ENCODE measurements at places on chromosomes 3 and 15.

DNA sequence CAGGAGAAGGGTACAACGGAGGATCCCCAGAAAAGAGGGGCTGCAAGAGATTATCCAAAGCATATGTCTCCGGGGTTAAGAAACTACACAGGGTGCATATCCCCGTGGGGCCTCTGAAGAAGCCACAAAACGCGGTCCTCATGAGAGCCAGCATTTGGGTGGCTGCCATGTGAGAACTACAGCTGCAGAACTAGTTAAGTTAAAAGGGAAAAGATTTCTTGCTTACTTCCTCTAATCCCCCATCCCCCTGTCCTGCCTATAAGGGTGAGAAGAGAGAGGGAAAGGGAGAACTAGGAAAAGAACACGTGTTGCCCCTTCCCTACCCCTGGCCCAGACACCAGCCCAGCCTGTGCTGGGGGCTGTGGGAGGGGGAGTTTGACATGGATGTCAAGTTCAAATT is 70.4 kb upstream of the PCSK6 start:
- no peak for DNase-seq

DNA sequence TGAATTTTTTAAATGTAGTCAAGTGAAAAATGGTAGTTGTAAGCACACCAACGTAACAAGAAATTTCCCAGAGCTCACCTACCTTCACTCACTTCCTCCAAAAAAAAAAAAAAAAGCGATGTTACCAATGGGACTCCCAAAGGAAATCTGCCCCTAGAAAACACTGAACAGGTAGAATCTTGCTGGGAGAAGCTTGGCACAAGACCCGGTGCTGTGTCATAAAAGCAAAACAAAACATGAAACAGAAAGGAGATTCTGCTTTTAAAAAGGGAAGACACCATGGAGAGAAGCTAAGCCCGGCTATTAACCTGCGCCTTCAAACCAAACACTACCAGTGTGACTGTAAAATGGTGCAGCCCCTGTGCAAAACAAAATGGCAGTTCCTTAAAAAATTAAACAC is 40.5 kb downstream of the PGPEP1L start:
- no peak for DNase-seq

DNA sequence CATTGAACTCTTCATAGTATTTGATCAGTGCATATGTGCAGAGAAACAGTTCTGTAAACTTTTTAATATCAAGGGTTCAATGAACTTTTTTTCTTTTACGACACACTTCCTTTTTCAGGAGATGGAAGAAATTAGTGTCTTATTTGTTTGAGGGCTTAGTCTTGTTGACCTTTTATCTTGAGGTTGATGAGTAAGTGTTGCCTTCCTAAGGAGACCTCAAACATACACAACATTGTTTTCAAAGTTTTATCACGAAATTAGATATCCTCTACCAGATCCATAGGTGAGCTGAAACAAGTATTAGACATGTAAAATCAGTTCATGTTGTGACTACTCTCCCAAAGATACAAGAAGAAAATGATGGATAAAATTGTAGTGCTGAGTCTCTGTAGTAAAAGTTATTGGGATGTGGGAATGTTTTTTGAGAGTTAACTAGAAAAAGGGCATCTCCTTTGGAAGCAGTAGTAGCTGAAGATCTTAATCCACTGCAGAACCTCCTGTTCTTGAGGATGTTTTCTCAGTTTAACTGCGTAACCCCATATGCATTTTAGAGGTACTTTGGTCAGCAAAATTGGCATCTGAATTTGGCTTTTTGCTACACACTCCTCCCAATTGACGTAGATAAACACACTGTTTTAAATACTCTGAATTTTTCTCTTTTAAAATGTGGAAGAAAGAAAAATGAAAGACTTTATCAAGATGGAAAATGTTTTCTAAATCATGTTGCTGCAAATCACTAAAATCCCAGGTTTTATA is 116.8 kb downstream of the GALK2 start:
- no peak for DNase-seq

DNA sequence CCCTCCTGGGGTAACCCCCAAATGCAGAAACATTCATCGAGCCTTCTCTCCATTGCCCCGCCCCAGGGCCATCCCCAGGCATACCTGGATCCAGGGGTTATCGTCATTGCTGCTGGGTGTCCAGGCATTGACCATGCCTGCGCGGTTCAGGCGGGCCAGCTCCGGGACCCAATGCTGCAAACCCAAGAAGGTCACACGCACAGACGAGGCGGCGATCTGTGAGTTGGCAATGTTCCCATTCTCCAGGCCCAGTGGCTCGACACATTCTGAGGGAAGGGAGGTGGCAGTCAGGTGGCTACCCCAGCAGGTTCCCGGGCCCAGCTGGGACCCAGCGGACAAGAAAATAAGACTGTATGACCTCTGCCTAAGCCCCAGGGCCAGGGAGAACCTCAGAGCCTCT is 6.1 kb downstream of the MFGE8 start:
- no peak for DNase-seq

DNA sequence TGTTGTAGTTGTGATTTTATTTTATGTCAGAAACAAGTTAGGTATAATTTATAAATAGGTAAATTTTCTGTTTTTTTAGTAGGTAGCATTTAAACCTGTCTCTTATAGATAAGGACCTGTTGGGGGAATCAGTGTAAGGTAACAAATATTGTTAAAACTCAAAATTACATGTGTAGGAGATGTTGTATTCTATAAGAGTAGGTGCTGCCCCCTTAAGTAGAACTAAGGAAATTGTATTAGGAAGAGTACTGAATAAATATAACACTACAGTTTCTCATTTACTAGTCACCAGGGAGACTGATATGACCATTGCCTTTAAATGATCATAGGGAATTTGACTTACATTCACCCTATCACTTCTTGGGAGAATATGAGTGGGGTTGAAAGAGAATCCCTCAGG is 31.2 kb downstream of the SLC25A36 start:
- no peak for DNase-seq

Data from Peyer's patch (tissue), 4 donors.